ENCODE measurements at places on chromosomes 1 and 21.

DNA sequence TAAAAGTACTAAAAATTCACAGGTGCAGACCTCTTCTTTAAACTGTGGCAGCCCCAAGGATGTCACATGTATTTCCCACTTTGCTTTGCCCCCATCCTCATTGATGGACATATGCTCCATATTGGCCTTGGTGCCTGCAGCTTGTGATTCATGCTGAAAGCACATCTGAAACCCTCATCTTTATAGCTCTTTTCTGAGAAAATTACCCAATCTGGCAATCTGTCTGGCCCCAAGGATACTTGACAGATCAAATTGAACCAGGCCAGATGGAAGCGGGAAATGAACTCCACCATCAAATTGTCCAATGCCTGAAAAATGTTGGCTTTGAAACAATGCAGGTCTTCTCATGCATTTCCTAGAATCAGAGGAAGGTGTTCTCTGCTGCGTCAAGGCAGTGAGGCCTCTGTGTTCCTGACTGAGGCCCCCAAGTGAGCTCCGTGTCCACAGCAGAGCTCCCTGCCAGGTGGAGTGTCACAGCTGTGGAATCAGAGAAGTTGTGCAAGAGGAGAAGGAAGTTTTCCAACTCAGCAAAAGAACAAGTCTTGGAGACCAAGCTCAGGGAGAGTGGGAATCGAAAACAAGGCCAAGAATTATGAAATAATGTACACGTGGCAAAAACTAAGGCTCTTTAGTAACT lies 323.7 kb downstream of the PLPP3 start:
- no peak for DNase-seq

- peak; percentile 60 for DNase-seq
Measured at GRCh38 chr1:29793101-29793546, 556.8 kb downstream of the PTPRU start.

GRCh38 chr1:87451229-87451920 lies 122.7 kb downstream of the LMO4 start:
- no peak for DNase-seq

DNA sequence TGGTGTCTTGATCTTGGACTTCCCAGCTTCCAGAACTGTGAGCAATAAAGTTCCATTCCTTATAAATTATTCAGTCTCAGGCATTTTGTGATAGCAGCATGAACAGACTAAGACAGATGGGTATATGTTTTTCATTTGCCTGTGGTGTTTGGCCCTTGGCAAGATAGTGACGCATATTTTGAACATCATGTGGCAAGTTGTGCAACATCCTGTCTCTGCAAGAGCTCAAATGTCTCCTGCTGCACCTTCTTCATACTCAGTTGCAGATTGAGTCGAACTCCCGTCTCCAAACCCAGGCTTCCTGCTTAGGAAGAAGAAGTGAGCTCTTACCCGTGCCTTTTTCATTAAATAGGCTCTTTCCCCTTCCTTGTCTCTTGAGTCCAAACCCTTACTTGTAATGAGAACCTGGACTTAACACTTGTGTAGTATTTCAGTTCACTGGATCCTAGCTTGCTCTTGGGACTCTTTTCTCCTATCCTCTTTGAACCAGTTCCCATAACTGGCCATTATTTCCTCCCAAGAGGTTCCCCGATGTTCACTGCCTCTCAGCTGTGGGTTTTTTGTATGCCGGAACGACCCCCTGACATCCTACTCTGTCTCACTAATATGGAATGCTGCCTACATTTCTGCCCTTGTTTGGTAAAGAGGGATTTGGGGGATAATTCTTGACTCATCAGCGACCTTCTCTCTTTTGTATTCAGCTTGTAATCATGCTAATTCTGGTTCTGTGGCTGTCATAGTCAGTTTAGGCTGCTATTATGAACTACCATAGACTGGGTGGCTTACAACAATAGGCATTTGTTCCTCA lies 125.0 kb upstream of the KCNK2 start:
- DNase-seq: no peak

- no peak for DNase-seq
Measured at GRCh38 chr1:23509896-23510295, 21.1 kb downstream of the E2F2 start.

- DNase-seq: no peak
Measured at GRCh38 chr1:53562981-53563379, 103.8 kb downstream of the DMRTB1 start.
